ENCODE measurements at places on chromosomes 11 and 22.

DNA sequence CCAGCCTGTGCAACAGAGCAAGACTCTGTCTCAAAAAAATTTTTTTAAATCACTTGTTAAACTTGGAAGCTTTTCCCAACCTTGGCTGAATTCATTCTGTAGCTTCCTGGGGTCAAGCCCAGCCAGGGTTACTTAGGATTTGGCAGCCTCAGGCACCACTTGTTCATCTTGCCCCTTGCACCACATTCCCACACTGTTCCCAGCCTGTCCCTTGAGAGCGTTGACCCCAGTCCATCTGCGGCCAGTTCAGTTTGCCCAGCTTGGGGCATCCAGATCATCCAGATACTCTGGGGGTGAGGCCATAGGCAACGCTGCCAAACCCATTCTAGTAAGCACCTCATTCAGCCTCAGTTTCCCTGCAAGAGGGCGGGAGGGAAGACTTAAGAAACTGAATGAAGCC is 8.7 kb upstream of the THRSP start:
- no peak for DNase-seq

- peak; percentile 29 for DNase-seq
These were observed 63.5 kb upstream of the CSNK2A3 start for GRCh38 chr11:11416502-11416901.

DNA sequence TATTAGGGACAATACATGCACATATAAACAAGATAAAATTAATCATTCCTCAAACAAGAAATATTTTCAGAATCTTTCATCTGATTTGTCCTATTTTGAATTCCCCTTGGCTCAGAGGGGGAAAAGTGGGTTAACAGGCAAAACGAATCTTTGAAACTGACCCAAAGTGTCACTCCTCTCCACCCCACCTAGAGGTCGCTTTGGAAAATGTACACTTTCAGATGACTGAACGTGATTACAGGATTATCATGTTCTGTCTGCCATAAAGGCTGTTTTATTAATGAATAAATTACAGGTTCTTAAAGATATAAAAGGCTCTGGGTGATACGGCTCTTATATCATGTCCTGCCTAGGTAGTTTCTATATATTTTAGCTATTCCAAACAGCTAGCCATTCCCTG is 1735.0 kb downstream of the LRRC4C start:
- no peak for DNase-seq

GRCh38 chr22:30228509-30229359 is 17.8 kb downstream of the LIF start:
- DNase-seq, result no peak

GRCh38 chr11:61516675-61517572 is 8.4 kb downstream of the LRRC10B start:
- peak; percentile 10 for DNase-seq

GRCh38 chr11:47257517-47258316 is at the start of gene NR1H3:
TSS of gene NR1H3 (plus strand) at chr11:47257996. CDS start at chr11:47259217, 1,221 bp downstream.
- no peak for DNase-seq

GRCh38 chr11:62151737-62152102 is 27.9 kb downstream of the INCENP start:
- DNase-seq, result no peak

DNA sequence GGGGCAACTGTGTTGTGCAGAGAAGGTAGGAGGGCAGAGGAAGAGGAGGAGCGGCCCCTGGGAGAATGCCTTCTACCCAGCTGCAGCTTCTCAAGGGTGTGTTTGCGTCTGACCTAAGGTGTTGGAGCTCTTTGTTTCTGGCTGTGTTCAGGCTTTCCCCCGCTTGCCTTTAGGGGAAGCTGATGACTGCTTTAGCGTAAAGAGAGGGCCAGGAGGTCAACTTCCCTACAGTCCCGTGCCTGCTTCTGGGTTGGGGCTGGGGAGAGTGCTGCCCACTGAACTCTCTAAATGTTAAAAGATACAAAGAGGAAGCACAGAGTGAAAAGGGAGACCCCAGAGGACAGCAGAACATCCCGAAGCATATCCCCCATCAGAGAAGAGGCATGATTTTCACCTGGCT is 99.2 kb downstream of the PTPRJ start:
- no peak for DNase-seq

DNA sequence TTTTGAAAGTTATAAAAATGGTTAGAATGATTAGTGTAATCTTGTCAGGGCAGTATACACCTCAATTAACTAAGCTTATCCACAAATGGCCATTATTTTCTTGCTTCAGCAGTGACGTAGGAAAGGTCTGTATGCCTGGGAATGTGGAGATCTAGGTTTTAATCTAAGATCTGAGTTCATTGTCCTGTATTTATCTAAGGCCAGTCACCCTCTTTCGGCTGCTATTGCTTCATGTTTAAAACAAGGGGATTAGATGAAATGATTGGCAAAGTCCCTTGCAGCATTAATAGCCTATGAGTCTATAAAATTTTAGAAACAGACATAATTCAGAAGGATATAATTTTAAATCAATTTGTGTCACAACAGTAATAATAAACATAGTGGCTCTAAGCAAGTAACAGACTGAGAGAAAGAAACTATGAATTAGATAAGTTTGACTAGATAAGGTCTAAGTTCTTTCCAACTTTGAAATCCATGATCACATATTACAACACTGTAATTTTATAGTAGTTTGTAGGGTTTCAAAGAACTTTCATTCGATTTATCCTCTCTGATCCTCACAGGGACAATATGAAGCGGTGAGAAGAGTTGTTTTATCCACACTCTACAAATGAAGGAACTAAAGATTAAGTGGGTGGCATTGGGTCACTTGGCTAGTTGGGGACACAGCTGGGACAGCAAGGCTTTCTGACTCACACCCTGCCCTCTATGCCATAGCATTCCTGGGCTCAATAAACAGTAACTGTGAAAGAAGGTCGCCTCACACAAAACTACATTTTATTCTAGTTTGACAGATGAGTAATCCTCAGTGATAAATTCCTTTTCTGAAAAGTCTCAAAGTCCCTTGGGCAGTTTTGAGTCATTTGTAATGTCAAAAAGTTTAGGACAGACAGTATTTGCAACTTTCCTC is 60.6 kb upstream of the RDX start:
- peak; percentile 77 for DNase-seq

DNA sequence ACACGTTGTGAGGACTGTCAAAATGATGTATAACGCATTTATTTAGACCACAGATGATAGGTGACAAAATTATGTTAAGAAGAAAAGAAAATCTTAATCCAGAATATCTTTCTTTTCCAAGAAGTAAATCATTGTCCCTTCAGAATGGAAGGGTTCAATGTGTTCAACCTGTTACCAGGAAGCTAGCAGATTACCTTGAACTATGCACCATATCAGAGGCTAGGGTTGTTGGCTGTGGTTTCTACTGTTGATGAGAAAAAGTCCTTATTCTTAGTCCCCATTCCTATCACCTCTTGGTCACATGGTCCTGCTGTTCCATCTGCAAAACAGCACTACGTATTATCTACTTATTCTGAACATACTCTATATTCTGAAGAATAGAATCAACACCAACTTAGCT is 339.5 kb upstream of the CADM1 start:
- no peak for DNase-seq

GRCh38 chr11:132933703-132934102 is 598.6 kb downstream of the OPCML start:
- no peak for DNase-seq

DNA sequence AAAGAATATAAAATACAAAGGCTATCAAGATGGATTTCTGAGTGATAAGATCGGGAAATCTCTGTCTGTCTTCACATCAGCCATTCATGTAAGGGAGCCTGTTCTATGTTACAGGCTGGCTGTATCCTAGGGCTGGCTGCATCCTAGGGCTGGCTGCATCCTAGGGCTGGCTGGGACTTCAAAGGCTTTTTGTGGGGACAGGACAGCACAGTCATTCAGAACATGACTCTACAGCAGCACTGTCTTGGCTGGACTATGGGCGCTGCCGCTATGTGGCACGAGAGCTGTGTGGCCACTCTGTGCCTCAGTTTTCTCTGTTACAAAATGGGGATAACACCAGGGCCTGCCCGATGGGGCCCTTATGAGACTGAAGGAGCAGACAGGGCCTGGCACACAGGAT is 10.2 kb downstream of the ADAMTS8 start:
- no peak for DNase-seq

- no peak for DNase-seq
These were observed 56.4 kb downstream of the PARVA start for GRCh38 chr11:12433571-12434324.

GRCh38 chr11:17331669-17332068 is 19.9 kb upstream of the NCR3LG1 start:
- DNase-seq, result no peak

GRCh38 chr11:57479911-57480310 is 19.6 kb downstream of the RTN4RL2 start:
- no peak for DNase-seq

DNA sequence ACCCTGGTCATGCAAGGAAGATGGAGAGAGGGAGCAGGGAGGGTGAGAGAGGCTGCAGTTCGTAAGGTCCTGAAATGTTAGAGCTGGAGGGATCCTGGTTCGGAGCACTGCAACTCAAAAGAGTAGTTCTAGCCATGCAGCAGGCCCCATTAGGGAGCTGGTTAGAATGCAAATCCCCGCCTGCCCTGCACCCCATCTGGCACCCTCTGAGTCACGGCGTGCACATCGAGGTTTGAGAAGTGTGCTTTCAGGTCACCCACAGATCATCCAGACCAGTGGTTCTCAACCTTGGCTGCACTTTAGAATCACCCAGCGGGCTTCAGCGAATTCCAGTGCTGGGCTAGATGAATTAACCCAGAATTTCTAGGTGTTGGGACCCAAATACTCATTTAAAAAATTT is 48.2 kb downstream of the ST3GAL4 start:
- no peak for DNase-seq

GRCh38 chr22:19291218-19291579 is 320 bp downstream of the CLTCL1 start:
- DNase-seq, result no peak

DNA sequence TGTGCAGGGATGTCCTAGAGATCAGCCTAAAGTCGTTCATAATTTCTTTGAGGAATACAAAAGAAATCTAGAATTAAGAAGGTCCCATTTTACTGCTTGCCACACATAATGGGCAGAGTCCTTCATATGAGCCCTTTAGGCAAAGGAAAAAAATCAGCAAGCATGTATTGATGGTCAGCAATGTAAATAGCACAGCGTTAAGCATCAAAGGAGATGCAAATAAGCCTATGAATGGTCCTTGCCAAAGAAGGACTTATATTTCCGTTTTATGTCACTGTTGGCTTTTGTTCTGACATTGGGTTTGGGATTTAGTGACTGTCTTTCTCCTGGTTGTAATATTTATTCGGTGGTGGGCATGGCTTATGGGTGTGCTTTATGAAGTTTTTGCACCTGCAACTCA is 69.8 kb downstream of the CD44 start:
- DNase-seq, result no peak

DNA sequence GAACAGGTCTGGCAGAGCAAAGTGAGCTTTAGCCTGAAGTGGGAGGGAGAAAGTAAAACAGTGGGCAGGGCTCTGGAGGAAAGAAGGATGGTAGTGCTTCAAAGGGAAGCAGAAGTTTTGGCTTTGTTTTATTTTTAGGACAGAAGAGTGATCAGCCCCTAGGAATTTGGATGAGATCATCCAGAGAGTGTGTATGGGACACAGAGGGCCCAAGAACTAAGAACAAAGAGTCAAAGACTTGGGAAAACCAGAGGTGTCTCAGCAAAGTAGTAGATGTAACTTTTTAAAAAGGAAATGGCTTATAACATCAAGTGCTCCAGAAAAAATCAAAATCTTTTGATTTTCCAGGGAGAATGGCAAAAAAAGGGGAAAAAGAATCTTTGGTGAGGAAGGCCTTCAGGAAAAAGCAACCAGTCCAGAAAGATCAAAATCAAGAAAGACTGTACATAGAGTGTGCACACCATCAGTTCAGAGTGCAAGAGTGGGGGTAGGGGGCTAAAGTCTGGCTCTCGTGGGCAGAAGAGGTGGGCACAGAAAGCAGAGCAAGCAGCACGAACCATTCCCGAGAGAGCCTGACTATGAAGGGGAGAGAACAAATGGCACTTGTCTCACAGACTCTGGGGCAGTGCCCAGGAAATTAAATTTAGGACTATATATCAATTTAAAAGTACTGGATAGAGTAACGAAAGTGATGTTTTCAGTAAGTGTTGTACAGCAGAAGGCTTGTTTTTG is 30.0 kb downstream of the MAPK1 start:
- DNase-seq, result peak; percentile 73

- DNase-seq, result no peak
These were observed 62.0 kb downstream of the IGF2 start for GRCh38 chr11:2077061-2077802.

GRCh38 chr11:73980001-73980961 is 2.4 kb downstream of the UCP2 start:
- DNase-seq, result no peak

GRCh38 chr11:106961048-106961447 is 57.2 kb downstream of the GUCY1A2 start:
- no peak for DNase-seq

DNA sequence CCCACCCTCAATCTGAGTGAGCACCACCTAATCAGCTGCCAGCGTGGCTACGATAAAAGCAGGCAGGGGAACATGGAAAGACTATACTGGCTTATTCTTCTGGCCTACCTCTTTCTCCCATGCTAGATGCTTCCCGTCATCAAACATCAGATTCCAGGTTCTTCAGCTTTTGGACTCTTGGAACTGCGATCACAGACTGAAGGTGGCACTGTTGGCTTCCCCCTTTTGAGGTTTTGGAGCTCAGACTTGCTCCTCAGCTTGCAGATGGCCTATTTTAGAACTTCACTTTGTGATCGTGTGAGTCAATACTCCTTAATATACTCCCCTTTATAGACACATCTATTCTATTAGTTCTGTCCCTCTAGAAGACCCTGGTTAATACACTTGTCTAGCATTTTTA is 543.7 kb upstream of the RAG2 start:
- DNase-seq, result no peak

- DNase-seq, result no peak
These were observed 2.8 kb upstream of the ACER3 start for GRCh38 chr11:76857781-76858410.

- DNase-seq, result no peak
These were observed 680.0 kb downstream of the BRD1 start for GRCh38 chr22:49147617-49148175.

DNA sequence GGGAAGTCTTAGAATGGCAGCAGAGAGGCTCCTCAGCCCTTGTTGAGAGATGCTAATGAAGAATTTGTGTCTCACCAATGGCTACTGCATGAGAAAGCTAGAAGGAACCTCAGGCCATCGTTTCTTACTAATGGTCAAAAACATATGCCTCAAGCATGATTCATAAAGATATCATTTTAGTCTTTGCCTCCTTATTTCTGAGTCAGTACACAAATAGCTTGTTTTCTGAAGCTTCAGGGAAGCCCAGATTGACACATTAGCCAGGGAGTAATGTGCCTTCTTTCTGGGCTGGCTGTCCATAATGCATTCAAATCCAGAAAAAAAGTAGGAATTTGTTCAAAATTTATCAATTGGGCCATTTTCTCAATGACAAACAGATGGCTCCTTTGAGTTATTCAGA is 169.4 kb upstream of the ZBED5 start:
- DNase-seq, result peak; percentile 44

- DNase-seq, result no peak
These were observed 16.1 kb upstream of the CRTAM start for GRCh38 chr11:122822241-122822640.
